Psoas muscle (tissue), 8 donors: ENCODE measurements at places on chromosomes 4 and X. TPM values are rescaled to one million over a fixed set of nuclear protein-coding genes. Genes with fewer than 3 reads are reported as not detected.

DNA sequence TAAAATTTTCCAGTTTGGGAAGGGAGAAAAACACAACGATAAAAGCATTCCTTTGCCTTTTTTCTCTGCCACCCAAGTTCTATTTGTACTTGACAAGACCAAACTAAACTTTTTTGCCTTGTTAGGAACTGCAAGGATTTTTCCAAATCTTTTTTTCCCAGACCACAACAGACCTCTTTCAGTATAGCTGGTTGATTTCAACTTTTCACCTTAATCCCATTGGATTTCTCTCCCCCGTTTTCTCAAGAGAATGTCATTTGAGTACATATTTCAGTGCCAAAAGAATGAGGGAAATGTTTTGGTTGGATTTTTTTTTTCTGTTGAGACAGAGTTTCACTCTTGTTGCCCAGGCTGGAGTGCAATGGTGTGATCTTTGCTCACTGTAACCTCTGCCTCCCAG lies 18.5 kb upstream of the SGMS2 start:
- DNase-seq: no peak

GRCh38 chr4:83197555-83198235 lies 83.2 kb upstream of the PLAC8 start:
- no peak for DNase-seq

GRCh38 chr4:72295966-72296557 lies 264.3 kb downstream of the NPFFR2 start:
- DNase-seq: no peak

DNA sequence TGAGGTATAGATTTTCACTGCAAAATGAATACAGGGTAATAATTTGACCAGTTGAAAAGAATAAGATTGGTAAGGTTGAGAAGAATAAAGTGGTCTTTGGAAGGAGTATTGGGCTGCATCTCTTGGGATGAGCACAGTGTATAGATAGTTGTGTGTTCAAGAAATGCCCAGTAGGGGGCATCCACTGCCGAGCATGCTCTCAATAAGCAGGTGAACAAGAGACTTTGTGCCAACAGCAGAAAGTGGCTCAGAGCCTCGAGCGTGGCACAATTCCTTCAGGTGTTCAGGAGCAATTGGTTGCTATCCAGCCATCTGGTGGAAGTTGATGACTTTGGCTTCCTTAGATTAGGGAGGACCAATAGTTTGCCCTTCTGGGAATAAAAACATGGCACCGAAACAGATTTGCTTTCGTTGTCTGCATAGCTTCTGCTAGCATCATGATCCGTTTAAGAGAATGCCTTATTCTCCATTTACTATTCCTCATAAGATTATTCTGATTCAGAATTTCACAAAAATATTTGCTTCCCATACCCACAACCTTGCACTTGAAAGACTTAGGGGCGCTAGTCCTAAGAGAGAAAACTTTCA lies 258.1 kb upstream of the NEIL3 start:
- no peak for DNase-seq

GRCh38 chr4:10691651-10692050 lies 7.1 kb upstream of the CLNK start:
- DNase-seq: no peak

DNA sequence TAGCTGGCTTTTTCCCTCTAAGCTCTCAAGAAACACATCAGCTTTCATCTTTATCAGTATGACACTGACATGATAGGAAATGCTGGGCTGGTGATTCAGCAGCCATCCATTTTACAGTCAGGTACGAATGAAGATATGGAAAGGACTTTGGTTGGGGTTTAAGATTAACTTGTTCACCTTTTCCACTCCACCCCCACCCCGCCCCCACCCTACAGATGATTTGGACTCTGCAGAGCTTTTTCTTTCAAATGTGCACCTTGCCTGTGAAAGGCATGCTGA lies 132.6 kb downstream of the AKAP4 start:
- DNase-seq: no peak

DNA sequence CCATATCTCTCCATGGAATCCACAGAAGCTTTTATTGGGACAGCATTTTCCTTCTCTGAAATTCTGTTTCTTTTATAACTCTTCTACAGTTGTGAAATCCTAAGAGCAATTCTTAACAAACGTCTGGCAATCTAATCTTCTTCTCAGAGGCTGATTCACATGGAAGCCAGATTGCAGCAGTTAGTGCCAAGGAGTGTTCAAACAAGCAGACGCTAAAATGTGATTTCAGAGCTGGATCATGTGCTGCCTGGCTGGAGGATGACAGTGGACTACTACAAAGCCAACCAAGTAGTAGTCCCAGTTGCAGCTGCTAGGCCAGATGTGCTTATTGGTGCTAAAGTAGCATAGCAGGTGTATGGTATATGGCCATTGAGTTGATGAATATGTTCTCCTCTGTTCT lies 27.7 kb upstream of the GLRB start:
- DNase-seq: peak; percentile 56

DNA sequence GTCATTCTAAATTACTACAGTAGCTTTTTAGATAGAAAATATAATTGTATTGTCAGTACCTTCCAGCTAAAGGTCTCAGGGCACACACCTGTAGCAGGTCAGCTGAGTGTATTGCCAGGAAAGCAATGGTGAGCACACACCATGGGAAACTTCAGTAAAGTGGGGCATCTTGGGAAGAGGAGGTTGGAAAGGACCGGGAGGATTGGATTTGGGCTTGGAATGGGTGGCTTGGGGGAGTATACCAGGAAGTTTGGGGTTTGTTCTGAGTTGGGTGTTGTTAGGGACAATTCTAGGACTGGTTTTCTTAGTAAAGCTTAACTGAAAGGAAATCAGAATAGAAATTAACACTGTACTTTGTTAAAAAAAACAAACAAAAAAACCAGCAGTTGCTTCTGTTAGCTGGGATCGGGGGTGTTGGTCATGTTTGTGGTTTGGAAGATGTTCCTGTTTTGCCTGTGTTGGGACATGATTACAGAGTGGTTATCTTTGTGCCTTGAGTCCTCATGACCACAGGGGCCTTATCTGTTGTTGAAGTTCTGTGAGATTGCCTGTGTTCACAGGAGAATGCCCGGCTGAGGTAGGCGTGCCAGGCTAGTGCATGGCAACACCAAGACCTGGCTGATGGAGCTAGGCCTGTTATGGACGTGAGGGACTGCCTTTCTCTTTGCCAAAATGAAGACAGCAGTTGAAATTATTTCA lies 35.1 kb downstream of the PRIMPOL start:
- DNase-seq: no peak

- no peak for DNase-seq
Measured at GRCh38 chrX:17595456-17596035, 141.7 kb upstream of the SCML1 start.

- DNase-seq: peak; percentile 30
Measured at GRCh38 chr4:128565565-128566186, 243.8 kb upstream of the JADE1 start.

DNA sequence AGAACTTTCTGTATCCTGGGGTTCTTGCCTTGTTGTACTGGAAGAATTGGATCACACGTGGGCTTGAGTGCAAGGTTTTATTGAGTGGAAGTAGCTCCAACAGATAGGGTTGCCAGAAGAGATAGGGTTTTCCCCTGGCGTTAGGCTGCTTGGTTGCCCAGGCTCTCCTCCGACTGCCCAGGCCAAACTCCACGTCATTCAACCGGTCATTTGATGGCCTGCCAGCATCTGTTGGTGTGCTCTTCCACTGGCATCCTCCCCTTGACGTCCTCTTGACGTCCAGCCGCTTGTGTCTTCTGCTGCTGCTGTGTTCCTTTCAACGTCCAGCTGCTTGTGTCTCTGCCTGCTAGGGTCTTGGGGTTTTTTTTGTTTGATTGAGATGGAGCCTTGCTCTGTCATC lies 340.3 kb upstream of the ZCCHC13 start:
- DNase-seq: peak; percentile 84

- DNase-seq: no peak
Measured at GRCh38 chr4:114479595-114479994, 119.0 kb upstream of the UGT8 start.

DNA sequence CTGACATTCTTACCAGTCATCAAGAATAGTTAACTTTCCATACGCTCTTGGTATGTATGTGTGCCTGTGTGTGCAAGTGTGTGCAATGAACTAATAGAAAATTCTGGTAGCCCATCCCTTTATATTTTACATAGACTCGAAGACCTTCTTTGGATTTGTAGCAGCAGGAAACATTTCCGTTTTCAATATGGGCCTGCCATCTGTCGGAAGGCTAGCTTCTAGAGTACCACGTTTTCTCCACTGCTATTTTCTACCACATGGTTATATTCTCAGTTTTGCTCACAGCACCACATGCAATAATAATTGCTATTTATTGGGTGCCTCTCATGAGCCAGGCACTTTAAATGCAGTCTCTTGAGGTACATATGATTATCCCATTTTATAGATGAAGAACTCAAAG lies 47.9 kb upstream of the PTCHD1 start:
- no peak for DNase-seq

The CT55 gene
- total RNA-seq: not detected

The SULT1E1 gene
- total RNA-seq: not detected

The NUDT11 gene
- total RNA-seq: 0.13 TPM

The NAT8L gene
- total RNA-seq: 4.6 TPM
